ENCODE measurements at places on chromosomes 11 and 22.

DNA sequence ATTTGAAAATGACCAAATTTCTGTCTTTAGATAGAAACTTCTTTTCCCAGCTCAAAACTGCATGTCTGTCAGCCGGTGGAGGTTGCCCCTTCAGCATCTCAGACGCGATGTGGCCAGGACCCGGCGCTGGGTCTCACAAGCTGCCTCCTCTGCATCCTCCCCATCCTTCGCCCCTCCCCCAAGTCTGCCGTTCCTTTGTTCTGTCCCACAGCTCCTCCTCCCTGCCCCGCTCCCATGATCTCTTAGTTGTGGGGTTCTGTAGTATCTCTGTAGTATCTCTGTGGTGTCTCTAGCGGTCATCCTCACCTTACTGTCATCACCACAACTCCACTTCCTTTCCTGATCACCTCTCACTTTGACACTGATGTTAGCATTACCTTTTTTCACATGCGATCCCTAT is 49.9 kb downstream of the TRAF6 start:
- DNase-seq: no peak

- DNase-seq: no peak
These were observed 219.0 kb downstream of the CASP12 start for GRCh38 chr11:104679258-104679657.

GRCh38 chr22:35995772-35996171 is 32.9 kb downstream of the RBFOX2 start:
- DNase-seq: no peak

DNA sequence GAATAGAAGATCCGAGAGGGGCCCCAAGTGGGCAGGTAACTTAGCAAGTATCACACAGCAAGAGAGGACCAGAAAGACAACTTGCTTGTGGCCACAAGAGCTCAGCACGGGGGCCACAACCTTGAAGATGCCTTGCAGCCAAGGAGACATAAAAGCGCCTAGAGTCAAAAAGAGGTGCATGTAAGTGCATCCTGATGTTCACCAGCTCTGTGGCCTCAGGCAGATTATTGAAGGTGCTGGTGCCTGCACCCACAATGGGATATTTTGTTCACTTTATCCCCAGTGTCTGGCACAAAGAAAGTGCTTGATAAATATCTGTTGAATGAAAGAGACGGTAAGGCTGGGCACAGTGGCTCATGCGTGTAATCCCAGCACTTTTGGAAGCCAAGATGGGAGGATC is 106.0 kb upstream of the ASPHD2 start:
- DNase-seq: no peak

DNA sequence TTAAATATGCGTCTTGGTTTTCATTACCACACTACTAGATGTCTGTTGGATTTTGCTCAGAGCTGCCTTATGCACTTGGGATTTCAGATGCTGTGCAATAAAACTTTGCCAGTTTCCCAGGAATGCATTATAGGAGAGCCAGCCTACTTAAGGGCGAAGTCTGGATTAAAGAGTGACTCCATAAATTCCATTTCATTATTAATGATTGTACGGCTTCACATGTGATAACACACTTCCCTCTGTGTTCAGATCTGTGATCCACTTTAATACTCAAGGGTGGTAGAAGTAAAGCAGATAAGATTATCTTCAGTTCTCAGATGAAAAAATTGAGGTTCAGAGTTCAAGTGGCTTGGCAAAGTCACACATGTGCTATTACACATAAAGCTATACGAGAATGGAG is 110.2 kb downstream of the C11orf91 start:
- no peak for DNase-seq

GRCh38 chr11:48047616-48048015 is 67.3 kb downstream of the PTPRJ start:
- DNase-seq: peak; percentile 48

GRCh38 chr11:134332189-134332631 is 422 bp downstream of the GLB1L2 start:
- no peak for DNase-seq

DNA sequence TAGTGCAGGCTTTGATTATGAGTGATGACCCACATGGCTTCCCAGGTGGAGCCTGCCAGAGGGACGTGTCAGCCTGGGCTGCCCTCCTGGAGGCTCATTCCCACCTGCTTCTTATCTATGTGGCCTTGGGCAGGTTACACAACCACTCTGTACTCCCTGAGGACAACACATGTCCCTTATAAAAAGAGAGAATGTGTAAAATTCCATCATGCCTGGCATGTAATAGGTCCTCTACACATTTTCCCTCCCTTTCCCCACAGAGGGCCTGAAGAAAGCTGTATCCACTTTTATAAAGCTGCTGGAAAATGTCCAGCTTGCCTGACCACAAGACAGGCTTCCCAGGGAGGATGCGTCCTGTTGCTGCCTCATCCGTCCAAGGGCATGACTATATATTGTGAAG is 55.0 kb upstream of the VSTM5 start:
- no peak for DNase-seq

GRCh38 chr11:9765320-9766101 is 101.6 kb downstream of the SWAP70 start:
- no peak for DNase-seq

GRCh38 chr11:18367431-18367830 is 26.9 kb upstream of the LDHA start:
- DNase-seq: no peak

DNA sequence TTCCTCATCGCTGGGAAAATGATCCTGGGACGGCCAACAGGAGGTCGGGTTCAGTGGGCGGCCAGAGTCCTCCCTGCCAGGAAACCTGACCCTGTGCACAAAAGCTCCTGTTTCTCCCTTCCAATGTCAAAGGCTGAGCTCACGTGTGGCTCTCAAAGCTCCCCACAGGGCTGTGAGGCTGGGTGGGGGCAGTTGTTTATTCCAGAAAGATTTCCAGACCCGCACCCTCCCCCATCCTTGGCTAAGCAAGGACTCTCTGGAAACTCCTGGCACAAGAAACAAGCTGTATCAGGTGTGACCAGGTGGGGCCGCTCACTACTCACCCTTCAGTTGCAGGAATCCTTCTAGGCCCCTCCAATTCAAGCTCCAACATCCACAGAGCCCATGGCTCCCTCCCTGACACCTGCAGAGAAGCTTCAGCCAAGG is 131.9 kb downstream of the SHANK2 start:
- peak; percentile 65 for DNase-seq

GRCh38 chr11:114596175-114596919 is 761 bp upstream of the NXPE4 start:
- DNase-seq: no peak

- no peak for DNase-seq
These were observed 35.0 kb downstream of the ZC3H12C start for GRCh38 chr11:110128161-110128560.

GRCh38 chr11:82873919-82874333 is 26.3 kb downstream of the PRCP start:
- DNase-seq: no peak

DNA sequence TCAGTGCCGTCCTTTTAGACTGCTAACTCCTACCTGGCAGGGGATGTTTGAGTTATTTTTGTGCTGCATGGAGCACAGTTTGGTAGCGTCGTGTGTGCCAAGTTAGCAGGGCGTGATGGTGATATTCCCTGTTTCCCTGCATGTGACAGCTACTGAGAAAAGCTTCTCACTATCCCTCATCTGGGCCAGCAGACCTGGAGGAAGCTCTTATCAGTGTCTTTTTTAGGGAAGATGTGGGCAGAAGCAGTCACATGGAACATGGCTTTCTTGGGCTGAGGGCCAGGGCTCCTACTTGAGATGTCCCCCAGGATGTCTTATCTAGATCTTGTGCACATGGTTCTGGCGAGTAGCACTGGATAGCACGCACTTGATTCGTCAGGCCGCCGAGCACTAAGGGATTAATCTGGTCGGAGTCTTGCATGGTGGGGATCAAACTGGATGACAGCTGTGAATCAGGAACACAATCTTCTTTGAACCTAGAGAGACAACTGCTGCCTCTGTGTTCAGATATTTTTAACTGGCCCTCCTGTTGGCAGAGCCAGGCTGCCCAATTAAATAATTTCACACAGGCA is 33.8 kb downstream of the TECTA start:
- no peak for DNase-seq

- no peak for DNase-seq
These were observed 5.2 kb downstream of the BET1L start for GRCh38 chr11:201966-202365.

DNA sequence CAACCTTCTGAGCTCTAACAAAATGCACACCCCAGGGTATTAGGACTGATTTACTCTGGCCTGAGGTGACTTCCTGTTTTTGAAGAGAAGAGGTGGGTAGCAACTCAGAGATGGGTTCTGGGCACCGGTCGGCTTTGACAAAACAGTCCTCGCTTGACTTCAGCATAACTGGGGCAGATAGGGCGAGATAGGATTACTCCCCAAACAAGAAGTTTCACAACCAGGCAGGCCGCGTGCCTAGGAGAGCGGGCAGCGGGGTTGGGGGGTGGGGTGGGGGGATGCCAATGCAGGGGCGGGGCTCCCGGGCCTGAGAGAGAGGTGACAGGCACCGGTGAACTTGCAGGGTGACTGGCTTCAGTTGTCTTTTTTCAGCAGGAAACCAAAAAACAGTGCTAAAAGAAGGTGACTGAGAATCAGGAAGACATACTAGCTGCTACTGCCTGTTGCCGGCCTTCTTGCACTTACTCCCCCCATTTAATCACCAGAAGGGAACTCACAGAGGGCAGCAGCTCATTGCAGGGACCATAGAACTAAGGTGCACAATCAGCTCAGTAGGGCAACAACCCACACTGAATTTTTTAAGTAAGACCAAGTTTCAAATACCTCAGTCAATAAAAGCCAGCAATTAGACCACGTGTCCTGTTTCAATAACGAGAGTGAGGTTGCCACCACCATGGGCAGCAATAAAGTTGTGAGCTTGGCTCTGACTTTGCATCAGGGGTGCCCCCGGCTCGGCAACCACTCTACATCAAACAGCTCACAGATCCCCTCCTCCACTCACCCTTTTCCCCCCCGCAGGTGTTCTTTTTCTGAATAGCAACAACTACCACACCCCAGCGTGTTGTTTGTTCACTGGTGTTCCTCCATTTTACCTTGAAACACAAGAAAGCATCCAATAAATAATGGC is 37.2 kb upstream of the ETS1 start:
- peak; percentile 84 for DNase-seq

DNA sequence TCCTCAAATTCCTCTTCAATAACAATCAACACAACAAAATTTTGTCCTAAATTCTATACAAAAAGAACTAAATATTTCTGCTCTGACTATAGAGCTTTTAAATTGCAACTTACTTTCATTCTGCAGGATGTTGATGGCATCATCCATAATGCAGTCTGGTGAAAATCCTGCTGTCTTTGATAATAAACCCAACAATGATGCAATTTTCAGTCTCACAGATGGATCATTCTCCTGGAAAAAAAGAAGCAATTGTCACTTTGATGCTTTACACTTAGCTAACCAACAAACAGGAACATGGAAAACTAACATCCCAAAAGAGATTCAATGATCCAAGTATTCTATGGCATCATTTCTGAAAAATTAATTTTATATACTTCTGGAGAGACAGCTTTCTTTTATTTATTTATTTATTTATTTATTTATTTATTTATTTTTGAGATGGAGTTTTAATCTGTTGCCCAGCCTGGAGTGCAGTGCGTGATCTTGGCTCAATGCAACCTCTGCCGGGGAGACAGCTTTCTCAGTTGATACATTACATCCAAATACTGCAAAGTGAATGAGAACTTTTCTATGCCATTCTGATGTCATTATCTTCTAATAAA is 13.0 kb downstream of the INTS4 start:
- no peak for DNase-seq

DNA sequence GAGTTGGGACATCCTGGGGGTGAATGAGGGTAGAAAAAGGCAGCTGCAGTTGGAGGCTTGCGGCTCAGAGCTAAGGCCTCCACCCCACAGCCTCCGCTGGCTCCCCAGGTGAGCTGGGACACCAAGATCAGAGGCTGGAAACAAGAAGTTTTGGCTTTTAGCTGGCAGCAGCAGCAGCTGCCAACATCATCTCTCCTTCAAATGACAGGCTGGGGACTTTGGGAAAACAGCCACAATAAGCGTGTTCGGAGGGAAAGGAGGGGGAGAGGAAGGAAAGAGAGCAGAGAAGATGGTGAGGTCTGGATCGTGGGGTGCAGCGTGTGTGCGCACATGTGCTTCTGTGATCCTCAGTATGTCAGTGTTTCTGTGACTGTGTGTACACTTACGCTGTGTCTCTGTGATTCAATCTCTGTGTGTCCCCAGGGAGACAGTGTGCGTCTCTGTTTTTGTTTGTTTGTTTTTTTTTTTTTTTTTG is 62.0 kb upstream of the RASD2 start:
- DNase-seq: no peak

DNA sequence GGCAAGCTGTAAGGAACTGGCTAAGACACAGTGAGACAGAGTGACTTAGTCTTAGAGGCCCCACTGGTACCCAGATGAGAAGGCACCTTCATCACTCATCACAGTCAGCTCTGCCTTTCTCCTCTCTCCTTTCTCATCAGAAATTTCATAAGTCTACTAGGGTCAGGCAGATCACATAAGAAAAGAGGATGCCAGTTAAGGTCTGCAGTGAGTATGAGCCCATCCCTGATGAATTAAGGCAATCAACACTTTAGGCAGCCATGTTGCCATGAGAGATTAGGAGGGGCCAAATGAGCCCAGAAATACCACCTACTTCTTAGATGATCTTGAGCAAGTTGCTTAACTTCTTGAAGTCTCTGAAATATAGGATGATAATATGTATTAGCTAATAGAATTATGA is 11.9 kb upstream of the HBE1 start:
- DNase-seq: no peak

DNA sequence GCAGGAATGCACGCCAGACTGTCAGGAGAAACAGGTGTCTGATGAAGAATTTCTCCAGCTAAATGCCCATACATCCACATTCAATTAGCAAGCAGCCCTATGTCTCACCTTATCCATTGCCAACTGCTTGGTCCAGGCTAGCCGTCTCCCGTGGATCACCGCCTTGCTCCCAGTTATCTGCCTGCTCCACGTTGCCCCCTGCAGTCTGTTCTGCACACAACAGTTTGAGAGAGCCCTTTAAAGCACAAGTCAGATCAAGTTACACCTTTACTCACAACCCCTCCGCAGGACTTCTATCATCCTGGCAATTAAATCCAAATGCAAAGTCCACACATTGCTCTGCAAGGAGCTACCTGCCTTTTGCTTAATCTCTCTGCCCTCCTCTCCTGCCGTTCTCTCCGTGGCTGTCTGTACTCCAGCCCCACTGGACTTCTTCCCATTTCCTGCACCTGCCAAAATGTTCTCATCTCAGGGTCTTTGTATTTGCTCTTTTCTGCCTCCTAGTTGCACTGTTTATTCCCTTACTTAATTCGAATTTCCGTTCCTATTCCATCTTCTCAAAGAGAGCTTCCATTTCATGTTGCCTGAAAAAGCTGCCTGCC is 185.3 kb upstream of the LARGE1 start:
- DNase-seq: peak; percentile 74

- DNase-seq: peak; percentile 66
These were observed 65.6 kb upstream of the PTPRJ start for GRCh38 chr11:47914743-47915142.

DNA sequence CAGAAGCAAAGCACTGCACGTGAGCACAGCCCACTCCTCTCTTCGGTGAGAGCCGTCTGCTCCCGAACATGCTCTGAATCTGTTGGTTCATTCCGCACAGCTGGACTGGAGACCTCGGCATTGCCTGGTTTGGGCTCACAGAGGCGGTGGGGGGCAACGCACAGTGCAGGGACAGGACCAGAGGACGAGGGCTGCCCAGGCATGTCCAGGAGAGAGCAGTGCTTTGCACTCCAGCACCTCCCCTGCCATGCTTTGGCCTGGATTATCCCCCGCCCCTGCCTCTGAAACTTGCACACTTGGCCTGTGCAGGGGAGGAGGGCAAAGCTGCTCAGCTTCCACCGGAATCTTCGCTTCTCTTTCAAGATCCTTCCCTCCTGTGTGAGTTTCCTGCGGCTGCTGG is 536.5 kb downstream of the BRD1 start:
- DNase-seq: no peak

GRCh38 chr11:119149018-119149785 is at the start of gene ABCG4:
Gene ABCG4 (plus strand): TSS chr11:119149052. CDS start chr11:119149966, 914 bp downstream.
- no peak for DNase-seq

All from Karpas-422 (cell line).